ENCODE measurements at places on chromosomes 13 and 19.

- DNase-seq = no peak
Observed at GRCh38 chr19:35430409-35431144, 17.5 kb upstream of the FFAR2 start.

DNA sequence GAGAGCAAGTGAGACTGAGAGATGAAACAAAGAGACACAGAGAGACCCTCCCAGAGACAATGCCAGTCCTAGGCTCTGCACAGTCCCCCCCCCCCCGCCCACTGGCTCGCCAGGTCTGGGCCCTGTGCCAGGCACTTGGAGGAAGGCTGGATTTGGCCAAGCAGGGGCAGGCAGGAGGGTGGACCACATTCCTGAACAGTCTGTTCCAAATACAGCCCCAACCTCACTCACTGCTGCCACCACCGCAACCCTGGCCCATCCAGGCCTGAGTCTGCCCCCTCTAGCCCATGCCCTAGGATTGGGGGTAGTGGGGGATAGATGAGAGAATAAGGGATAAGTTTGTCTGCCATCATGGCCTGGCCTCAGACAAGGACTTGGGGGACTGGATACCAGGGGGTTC lies 19.0 kb downstream of the CYP2F1 start:
- no peak for DNase-seq

DNA sequence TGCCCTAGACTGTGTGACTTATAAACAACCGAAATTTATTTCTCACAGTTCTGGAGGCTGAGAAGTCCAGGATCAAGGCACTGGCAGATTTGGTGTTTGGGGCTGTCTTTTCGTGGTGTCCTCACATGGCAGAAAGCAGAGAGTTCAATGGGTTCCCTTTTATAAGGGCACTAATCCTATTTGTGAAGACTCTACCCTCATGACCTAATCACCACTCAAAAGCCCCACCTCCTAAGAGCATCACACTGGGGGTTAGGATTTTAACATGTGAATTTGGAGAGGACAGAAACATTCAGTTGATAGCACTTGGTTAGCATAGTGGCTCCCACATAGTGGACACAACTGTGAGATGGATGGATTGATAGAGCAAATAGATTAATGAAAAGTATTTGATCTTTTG lies 21.5 kb upstream of the GPR18 start:
- DNase-seq = no peak

DNA sequence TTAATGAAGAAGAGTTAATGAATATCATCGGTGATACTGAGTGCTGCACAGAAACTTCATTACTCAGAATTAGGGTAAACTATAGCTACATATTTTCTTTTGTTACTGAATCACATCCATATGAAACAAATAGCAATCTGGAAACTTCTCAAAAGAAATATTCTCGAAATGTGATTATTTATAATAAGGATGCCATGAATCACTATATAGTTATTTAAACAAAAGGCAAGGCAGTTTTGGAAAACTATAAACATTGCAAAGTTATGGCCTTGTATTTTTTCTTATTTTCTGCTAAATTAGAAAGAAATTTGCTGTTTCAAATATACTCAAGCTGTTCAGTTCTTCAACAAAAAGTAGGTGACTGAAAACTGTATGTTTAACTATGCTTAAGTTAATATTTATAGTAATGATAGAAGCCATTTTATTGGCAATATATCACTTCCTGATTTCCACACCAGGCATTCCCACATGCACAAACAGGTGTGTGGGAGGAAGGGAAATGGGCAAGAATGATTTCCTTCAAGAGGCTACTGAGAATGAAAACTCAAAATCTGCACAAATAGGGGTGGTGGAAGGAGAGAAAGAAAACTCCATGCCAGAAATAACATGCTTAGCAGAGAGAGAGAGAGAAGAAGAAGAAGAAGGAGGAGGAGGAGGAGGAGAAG lies 74.5 kb upstream of the FRY start:
- DNase-seq = no peak

- DNase-seq = no peak
Observed at GRCh38 chr13:77184455-77184854, 142.4 kb downstream of the MYCBP2 start.

DNA sequence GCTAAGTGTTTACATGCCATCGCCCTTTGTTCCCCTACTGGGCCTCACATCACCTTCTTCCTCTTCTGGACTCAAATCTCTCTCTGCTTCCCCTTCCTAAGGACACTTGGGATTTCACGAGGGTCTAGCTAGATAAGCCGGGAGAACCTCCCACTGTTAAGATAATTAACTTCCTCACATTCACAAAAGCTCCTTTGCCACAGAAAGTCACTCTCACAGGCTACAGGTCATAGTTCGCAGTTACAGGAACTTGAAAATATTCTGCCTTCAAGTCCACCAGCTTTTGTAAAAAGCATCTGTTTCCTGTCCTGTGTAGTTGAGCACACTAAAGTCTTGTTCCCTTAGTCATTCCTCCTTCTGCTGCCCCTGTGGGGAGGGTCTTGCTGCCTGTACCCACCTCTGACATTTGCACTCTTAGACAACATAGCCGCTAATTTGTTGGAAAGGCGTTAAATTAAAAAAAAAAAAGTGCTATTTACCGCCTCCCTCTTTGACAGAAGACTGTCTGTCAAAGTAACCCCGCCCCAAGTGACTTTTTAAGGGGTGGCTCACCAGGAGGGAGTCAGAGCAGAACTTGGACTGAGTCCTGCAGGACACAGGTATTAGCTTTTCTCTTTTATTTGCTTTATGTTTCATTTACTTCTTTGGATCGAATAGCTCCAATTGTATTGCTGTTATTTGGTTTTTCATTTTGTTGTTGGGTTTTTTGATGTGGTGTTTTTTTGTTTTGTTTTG lies 26.8 kb upstream of the CEACAM21 start:
- no peak for DNase-seq

GRCh38 chr19:1357531-1358109 lies 26.1 kb upstream of the NDUFS7 start:
- DNase-seq = no peak

DNA sequence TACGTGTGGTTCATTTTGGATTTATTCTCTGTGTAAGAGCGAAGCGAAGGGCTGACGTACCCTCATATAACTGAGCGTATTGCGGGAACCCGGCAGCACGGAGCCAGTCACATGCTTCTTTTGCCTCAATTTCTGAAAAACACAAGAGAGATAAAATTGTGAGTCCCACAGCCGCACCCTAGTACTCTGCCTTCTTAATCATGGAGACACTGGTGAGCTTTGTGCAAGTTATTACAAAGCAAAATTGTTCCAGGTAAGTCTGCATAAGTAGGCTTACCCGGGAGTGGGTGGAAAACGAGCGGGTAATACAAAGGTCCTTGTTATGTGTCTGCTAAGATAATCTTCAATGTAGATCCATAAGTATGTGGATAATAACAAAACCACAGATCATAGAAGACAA lies 118.1 kb downstream of the STARD13 start:
- DNase-seq = no peak

DNA sequence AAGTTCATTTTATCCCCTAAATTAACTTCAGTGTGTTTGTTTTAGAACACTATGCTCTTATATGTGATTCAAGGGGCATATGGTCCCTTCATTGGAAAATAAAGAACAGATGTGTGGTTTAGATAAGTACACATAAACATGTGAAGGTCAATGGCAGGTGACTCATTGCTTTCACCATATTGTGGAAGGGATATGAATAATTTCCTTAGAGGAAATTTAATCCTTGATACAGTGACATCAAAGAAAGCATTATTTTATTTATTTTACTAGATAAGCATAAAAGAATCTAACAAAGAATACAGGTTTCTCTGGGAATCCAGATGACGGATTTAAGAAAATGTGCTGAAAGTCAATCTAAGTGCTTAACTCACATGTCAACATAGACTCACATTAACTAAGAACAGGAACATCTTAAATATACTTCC lies 373.5 kb downstream of the KCTD12 start:
- DNase-seq = peak; percentile 27

DNA sequence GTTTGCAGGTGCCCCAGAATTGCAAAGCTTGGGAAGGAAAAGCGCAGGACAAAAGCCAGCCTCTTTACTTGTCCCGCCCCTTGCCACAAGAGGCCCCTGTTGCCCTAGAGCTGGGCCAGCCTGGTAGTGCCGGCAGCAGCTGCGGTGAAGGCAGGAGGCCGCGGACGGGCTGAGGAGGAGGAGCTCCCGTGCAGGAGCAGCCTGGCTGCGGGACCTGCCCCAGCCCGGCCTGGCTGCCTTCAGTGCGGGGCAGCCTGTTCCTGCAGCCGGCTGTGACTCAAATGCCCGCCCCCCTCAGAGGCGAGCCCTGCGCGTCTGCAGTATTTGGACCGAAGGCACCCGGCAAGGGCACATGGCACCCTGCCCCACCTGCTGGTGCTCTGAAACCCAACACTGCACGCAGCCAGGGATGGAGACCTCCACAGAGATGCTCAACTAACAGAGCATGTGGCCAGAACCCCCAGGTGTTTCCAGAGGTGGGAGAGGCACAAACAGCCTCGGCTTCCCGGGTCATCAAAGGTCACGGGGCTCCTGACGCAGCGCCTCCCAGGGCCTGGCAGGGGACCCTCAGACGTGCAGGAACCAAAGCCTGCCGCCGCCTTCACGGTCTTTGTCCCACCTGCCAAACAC lies 29.7 kb downstream of the NAXD start:
- DNase-seq = peak; percentile 59

DNA sequence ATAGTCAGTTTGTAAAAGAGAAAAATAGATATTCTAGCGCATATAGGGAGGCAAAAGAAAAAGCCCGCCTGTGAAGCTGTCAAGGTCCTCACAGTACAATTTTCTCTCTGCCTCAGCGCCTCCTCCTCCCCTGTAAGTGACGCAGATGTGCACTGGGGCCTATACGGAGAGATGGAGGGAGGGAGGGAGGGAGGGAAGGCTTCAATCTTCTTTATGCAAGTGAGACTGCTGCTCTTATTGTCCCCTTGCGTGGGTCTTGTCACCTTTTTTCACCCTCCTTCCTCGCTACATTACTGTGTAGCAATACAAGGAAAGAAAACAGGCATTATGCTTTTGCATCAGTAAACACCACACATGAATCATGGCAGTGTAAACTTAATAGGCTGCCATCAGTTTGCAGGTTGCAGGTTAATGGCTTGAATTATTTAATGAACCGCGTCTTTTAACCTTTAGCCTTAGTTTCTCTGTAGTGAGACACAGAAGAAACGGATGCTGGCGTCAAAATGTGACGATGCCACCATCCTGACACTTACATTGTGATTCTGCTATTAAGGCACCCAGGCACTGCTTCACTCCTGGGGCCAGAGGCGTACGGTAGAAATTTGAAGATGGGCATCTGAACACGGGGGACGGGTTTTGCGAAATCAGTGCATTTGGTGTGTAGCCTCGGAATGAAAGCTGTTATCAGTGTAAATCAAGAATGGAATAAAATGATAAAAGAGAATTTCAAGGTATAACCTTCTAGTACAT lies at the start of gene KLHL1:
Gene KLHL1, minus strand, starts transcription at position 97 of the 750 bp plus-strand sequence. CDS start 753 bp downstream, outside the sequence.
- DNase-seq = no peak

GRCh38 chr13:31686670-31687425 lies 52.5 kb upstream of the RXFP2 start:
- DNase-seq = peak; percentile 56

DNA sequence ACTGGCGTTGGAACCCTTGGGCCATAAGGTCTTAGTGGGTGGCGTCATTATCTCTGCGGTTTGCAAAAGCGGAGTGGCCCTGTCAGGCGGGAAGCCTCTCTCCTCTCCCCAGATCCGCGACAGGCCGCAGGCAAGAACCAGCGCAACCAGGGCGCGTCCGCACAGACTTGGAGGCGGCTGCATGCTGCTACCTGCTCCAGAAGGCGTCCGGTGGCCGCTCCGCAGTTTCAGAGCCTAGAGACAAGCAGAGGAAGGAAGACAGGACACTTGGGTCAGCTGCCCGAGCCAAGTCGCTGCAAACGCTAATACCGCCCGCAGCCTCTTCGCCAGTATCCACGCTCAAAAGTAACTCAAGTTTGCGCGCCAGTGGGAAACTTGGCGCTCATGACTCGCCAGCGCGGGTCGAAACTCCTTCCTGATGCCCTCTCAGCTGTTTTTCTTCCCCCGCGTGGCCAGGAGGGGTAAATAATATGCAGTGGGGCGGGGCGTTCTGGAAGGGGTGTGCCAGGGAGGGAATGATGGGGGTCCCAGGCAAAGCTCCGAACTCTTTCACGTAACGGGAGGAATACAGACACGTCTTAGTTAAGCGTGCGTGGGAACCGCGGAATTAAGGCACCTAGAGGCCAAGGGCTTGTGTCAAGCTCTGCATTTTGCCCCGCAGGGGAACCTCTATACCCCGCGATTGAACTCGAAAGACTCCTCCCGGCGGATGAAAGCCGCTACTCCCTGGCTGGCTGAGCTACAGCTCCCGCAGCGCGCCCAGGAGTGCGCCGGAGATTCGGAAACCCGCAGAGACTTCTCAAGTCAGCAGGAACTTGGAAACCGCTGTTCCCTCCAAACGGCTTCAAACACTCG lies at the start of gene EDNRB:
Gene EDNRB, minus strand, starts transcription at position 441 of the 855 bp plus-strand sequence. Its CDS starts 258 bp downstream, at position 183.
- peak; percentile 45 for DNase-seq

- no peak for DNase-seq
Observed at GRCh38 chr13:50069261-50069660, 54.0 kb downstream of the KCNRG start.
